Dermis microvascular lymphatic vessel endothelial cell (primary cell): ENCODE measurements at places on chromosomes 4 and X.

- DNase-seq: no peak
Observed at GRCh38 chr4:176438401-176438800, 118.6 kb downstream of the SPCS3 start.

DNA sequence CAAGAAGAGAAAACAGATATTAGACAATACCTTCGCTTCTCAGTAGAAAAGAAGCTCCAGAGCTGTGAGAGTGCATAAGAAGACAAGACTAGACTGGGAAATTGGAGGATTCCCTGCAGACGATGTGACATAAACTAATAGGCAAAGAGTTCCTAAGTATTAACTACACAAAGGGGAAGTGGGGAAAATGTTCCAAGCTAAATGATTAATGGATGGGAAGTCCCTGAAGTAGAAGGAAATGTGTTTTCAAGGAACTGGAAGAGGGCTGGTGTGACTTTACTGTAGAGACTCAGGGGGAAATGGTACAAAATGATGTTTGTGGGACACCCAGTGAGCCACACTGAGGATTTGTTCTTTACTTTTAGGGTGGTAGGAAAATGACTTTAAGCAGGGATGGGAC is 69.7 kb upstream of the DCLK2 start:
- no peak for DNase-seq

DNA sequence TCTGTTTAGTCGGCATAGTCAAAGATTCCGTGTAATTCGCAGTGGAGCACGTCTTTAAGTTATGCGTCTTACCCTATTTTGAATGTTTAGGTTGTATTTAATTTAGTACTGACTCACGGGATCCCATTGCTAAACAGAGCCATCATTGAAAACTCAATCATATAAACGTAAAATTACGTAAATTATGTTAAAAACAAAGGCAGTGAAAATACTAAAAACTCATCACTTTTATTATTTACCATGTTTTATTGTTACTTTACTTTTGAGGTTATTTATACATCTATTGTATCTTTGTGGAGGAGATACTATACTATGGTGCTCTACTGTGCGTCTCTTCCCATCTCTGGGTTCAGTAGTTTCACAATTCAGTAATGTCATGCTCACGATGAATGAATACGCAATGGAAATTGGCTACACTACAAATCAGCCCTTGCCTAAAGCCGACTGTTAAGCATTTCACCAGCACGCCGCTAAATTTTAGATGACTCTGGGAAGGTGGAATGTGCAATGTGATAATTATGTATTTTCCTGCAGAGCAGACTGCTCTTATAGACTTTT is 944 bp downstream of the FUNDC2 start:
- DNase-seq: peak; percentile 86

GRCh38 chr4:13481569-13481968 is 2.6 kb downstream of the RAB28 start:
- no peak for DNase-seq

- DNase-seq: no peak
Observed at GRCh38 chr4:47519239-47519883, 34.3 kb downstream of the ATP10D start.

- no peak for DNase-seq
Observed at GRCh38 chrX:45309096-45309495, 108.4 kb upstream of the DIPK2B start.

DNA sequence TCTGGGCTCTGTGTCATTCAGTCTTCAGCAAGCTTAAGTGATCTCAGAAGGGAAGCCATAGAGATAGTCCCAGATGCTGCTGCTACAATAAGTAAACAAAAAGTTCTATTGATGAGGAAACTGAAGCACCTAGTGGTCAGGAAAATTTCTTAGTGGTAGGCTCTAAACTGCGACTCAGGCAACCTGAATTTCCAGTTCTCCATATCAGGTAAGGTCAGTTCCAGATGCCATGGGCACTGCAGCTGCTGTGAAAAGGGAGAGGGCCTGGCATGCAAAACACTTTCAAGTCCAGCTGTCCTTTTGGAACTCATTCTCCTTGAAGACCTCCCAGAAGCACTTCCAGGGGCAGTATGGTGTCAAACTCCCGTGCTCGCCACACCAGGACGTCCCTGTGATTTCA is 46.2 kb downstream of the REELD1 start:
- DNase-seq: no peak

DNA sequence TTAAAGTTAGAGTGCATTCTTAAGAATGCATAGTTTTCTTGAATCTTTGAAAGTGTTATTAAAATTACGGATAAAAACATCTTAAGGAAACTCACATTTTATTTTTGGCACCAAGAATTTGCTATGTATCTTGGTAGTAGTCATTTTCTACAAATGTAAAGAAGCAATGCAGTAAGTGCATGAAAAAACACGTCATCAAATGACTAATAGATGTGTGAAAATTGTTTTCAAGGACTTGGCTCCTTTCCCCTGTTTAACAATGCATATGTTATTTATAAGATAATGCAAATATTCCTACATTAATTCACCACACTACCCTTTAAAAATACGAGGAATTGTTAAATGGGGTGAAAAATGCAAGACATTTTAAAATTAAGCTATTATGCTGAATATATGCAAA is 461.2 kb upstream of the PCDH7 start:
- DNase-seq: no peak

DNA sequence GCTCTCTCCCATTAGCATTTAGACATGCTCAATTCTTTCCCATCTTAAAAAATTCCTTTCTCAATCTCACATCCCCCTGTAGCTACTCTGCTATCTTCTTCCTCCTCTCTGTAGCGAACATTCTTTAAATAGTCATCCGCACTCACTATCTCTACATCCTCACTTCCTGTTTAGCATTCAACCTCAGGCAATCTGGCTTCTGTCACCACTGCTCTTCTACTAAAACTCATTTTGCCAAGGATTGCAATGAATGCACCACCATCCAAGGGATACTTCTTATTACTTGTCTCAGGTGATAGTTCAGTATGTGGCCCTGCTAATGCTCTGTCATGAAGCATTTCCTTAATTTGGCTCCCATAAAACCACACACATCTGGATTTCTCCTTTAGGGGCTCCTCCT is 10.9 kb upstream of the TET2 start:
- DNase-seq: no peak

DNA sequence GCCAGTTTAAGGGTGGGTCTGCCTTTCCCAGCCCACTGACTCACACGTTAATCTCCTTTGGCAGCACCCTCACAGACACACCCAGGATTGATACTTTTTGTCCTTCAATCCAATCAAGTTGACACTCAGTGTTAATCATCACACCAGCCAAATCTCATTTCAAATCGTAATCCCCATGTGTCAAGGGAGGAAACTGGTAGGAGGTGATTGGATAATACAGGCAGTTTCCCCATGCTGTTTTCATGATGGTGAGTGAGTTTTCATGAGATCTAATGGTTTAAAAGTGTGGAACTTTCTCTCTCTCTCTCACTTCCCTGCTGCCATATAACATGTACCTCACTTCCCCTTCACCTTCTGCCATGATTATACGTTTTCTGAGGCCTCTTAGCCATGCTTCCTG is 647.2 kb upstream of the FRG1 start:
- DNase-seq: no peak

- no peak for DNase-seq
Observed at GRCh38 chr4:118974758-118975157, 86.1 kb downstream of the SYNPO2 start.

- no peak for DNase-seq
Observed at GRCh38 chr4:66694739-66695138, 850.6 kb downstream of the CENPC start.

DNA sequence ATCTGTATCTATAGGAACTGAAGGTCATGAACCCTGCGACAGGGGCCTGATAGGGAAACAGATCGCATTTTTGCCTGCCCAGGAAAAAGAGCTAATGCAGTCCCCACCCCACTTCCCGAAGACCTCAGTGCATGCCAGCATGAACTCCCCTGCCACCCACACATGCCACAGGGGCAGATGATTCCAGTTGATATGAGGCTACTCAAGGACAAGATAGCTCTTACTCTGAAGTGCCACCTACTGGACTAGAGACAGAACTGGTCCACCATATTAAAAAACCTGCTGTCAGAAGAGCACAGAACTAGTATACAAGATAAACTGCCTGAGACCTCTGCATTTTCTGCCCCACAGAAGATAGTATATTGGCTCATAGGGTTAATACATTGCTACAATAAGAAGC is 68.0 kb downstream of the YIPF7 start:
- DNase-seq: no peak

DNA sequence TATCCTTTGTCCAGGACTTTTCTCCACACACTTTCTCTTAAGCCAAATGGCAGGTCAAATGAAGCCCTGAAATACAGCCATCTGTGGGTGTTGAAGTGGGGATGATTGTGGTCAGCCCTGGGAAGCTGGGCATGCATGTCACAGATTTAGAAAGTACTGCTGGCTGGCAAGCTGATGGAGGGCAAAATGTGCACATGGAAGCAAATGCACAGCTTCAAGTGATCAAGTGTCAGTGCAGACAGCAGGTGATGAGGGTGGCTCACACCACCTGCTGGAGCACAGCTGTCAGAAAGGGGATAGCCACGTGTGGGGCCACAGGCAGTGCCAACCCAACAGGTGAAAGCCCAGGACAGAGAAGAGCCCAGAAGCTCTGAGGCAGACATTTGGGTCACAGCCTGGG is 40.3 kb upstream of the ATXN3L start:
- no peak for DNase-seq

- DNase-seq: no peak
Observed at GRCh38 chr4:27947302-27947701, 1086.7 kb downstream of the STIM2 start.

DNA sequence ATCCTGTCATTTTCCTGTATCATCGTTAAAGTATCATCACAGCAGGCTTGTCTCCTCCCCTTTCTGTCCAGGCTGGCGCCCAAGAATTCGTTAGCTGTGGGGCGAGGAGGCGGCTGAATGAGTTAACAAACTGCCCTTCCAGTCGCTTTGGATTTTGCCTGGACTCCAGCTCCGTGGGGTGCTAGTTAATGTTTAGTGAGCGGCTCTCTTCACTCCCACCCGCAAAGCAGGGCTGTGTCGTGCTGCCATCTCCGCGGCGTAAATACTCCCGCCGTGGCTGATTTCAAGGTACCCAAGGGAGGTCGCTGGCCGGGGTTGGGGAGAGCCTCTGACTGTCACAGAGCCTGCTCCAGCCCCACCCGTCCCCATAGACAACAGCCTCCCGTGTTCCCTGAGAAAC is 44.9 kb upstream of the SPRY1 start:
- no peak for DNase-seq

DNA sequence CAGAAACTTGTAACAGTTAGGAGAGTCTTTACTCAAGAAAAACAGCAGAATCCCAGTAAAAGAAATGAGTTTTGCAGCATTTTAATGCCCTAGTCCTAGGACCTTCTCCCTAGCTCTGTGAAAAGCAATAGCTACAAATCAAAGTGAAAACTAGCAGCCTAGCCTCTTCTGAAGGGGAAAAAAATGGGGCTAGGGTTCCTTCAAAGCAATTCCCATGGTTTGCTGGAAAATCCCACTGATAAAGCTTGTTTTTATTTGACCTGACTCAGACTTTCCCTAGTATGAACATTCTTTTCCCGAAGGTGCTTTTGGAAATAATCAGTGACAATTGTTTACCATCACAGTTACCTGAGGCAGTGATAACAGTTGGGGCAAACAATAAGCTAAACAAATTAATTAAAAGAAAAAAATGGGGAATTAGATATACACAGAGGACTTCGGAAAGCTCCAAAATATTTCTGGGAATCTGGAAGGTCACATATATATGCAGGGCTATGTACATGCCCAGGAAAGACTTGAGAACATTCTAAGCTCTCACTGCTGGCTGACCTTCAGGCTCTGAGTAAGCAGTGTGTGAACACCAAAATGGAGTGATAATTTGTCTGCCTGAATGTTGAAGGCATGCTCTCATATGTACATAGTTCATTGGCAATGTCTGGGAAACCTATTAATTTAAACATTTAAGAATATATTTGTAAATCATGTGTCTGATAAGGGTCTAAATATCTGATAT is 285.9 kb downstream of the KCTD8 start:
- peak; percentile 65 for DNase-seq

DNA sequence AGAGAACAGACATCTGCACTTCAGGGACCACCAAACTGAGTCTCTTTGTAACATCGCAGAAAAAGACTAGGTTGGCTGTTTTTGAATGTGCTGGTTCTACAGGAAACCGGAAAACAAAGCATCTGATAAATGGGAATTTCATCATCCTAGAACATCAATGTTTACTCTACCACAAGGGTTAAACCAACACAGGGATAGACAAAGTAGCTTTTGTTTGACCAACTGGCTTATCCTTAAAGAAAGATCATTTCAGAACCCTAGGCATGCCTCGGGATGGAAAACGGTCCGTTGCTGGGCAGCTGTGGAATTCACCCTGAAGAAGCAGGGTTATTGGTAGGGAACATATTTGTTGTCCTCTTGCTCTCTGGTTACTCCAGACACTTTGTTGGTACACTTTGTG is 2355.5 kb upstream of the AGA start:
- DNase-seq: no peak

- no peak for DNase-seq
Observed at GRCh38 chr4:33722800-33723516, 2521.4 kb downstream of the ARAP2 start.

- no peak for DNase-seq
Observed at GRCh38 chr4:175811228-175811627, 836 bp downstream of the GPM6A start.

GRCh38 chr4:153638999-153639398 is 45.1 kb upstream of the TLR2 start:
- DNase-seq: no peak

DNA sequence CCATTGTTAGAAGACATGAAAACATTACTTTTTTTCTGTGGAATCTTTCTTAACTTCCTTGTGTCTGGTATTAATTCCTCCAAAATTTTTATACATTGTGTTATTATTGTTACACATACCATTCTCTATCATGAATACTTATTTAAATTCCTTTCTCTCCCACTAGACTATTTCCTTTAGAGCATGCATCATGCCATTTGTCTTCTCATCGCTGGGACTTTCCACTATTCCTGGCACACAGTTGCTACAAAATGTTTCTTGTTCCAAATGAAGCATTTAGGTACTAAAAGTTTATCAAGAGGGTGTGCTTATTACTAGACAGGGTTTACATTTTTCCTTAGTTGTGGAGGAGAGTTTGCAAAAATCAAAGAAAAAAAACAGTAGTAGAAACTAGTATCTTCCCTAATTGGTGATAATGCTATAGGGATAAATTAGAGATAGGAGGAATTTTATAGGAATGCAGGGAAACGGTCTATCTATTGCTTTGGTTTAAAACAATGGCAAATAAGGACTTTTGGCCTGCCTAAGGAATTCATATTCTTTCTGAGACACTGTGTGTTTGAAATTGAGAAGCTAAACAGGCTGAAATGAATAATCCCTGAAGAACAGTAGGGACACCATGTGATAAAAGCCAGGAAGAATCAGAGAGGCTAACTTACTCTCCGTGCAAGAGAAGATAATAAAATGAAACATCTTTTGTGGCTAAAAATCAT is 187.5 kb upstream of the TBC1D9 start:
- DNase-seq: peak; percentile 3

DNA sequence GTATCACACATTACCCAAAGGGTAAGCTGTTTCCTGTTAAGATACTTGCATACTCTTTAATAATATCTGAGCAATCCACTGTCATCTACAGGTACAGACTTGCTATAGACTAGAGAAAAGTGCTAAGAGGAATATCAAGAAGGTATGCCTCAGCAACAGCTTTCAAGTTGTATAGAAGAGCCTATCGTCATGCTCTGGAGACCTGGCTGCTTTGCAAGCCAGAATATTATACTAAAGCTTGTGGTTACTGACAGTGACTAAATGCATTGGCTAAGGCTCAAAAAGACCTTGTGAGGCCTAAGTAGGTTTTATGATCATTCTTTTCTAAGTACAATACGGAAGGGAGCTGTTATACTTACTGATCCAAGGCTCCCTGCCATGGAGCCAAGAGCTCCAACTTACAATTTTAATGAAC is 11.3 kb downstream of the LAMP2 start:
- no peak for DNase-seq
